ENCODE measurements at places on chromosomes 2 and 18.
A peak's percentile ranks its signal among the peaks of the same experiment; 100 is the strongest.

- peak; percentile 66 for DNase-seq
Observed at GRCh38 chr2:24971286-24971535, 544 bp downstream of the DNAJC27 start.

DNA sequence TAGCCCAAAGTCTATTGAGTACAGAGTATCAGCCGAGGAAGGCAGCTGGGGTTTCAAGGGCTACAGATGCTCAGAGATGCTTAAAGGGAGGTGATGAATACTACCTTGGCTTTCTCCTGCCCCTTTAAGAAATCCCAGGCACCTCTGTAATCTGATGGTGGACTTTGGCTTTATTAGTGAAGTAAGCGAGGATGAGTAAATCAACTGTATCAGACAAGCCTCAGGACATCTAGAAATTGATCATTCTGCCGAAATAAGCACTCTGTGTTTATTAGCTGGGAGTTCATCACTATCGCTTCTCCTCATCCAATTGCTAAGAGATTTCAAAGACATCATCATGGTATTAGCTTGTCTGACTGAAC is 344.4 kb downstream of the SETBP1 start:
- DNase-seq = no peak

GRCh38 chr2:219511547-219512325 is 2.5 kb upstream of the ASIC4 start:
- DNase-seq = no peak

GRCh38 chr2:85111819-85112281 is 21.3 kb upstream of the TCF7L1 start:
- DNase-seq = no peak

DNA sequence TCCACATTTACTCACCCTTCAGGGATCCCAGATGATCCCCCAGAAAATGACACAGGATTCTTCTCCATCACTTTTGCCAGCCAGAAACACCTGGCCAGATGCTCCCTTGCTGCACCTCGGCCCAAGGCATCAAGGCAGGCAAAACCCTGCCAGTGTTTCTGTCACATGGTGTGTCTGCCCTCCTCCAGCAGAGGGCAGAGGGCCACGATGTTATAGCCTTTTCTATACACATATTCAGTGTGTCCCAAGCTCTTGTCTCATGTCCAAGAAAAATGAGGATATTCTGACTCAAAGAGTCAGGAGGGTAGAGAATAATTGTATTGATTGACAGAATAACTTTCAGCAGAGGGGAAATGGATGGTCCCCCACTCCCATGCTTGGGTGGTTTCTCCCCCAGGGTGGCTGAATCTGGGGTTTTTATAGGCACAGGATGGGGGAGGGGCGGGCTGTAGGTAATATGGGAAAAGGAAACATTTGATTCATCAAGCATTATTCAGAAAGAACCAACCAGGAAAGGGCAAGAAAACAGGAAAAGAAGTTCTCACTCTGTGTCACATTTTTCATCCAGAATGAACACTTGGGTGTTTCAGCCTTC is 933.9 kb downstream of the TRIB2 start:
- peak; percentile 9 for DNase-seq
